ENCODE measurements at places on chromosomes 3 and 15.

DNA sequence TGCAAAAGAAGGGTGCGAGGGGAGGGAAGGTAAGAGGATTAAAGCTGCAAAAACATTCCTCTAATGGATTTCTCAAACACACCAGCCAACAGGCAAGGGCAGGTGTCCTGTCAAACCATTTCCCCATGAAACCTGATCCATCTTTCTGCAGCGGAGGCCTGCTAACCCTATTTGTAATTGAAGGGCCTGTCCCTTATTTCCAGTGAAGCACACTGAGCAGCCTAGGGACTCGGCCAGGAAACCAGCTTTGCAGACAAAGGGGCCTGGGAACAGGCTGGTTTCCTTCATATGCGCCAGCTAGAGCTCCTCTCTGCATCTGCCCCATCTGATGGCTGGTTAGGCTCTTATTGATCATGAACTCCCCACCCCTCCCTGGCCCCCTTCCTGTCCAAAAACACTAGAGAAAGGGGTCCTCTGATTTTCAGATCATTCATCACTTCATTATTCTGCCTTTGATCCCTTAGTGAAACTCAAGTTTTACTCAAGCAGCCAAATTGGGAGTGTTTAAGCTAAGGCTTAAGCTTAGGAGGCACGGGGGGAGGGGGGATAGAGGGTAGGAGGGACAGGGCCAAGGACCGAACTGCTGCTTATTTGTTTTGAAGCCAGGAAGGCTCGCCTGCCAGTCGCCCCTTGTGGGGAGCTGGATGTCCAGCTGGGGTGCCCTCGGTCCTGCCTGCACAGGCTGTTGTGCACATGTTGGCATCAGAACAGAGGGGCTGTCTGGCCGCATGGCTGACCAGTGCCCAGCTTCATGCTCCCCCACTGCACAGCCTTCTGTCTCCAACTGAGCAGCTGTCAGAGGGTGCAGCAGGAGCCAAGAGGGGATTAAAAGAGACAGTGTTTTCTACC lies 53.1 kb downstream of the BOC start:
- peak; percentile 8 for DNase-seq

DNA sequence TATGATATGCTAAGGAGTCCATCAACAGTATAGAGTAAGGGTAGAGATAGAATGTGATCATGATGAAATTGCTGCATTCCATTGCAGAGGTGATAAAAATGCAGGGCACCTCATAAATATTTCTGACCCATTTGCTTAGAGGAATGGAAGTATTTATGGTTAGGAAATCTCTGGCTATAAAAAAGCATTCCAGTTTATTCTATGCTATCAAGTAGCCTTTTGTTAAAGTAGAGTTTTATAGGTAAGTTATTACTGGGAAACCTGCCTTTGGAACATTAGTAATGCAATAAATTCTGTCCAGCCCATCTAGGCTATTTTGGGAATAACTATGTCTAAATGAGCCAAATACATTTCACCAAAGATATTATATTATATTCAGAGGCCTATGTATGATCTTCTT lies 19.8 kb upstream of the STRIT1 start:
- DNase-seq, result no peak

GRCh38 chr3:120410116-120410515 lies 40.7 kb downstream of the FSTL1 start:
- DNase-seq, result no peak

DNA sequence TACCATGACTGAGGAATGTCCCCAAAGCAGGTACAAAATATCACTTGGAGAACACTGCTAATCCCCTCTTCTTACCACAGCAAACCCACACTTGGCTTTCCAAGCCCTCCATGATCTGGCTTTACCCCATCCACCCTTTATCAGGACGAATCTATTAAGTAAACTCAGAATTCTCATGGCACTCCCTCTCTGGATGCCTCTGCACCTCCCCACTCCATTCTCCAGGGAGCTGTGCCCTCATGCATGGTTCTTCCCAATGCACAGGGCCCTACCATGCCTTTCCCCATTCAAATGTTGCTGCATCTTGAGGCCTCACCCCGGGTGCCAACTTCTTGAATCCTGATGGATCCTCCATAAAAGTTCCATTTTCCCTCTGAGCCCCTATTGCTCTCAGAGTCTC lies 2.3 kb downstream of the LYZL4 start:
- DNase-seq, result no peak

- DNase-seq, result no peak
Measured at GRCh38 chr15:39404767-39405181, 176.1 kb upstream of the THBS1 start.

- DNase-seq, result no peak
Measured at GRCh38 chr3:31449318-31449717, 83.4 kb upstream of the STT3B start.

GRCh38 chr3:74801924-74802323 lies 187.5 kb upstream of the CNTN3 start:
- DNase-seq, result no peak

GRCh38 chr3:187798126-187798525 lies 52.9 kb upstream of the BCL6 start:
- no peak for DNase-seq

- no peak for DNase-seq
Measured at GRCh38 chr3:188270423-188270972, 116.5 kb downstream of the LPP start.

DNA sequence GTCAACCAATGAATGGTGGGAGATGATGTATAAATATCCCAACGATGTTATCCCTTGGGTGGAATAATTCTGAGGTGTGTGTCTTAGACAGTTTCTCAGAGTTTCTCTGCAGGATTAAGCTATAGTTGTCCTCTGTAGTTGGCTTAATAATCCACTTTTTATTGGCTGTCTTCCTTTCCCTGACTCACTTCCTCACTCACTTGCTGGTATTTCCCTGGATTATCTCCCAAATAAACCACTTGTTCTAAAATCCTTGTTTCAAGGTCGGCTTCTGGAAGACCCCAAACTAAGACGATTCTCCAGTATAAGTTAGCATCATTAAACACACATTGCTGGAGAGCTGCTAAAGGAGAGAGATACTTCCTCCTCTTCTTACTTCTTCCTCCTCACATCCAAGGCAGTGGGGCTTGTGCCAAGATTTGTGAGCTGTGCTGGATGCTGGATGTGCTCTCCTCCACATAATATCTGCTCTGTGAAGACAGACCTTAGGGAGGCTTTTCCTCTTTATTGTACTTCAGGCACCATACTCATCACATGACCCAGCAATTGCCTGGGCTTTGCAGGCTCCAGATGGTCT lies 22.5 kb upstream of the ROPN1 start:
- DNase-seq, result no peak

DNA sequence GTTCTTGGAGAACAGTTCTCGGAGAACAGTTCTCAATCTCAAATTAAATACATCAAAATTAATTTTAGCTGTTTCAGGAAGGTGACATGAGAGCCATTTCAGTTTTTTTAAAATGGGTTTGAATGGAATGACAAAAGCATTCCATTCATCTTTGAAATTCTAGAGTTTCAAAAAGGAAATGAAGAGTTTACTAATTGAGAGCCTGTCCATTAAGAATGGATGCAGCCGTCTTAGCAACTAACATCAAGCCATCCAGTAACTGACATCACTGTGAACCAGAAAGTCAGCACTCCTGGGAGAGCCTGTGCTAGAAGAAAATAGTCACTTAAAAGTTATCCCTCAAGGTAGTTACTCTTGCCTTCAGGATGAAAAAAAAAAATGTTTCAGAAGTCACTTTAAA lies 47.0 kb upstream of the FSTL1 start:
- DNase-seq, result no peak

DNA sequence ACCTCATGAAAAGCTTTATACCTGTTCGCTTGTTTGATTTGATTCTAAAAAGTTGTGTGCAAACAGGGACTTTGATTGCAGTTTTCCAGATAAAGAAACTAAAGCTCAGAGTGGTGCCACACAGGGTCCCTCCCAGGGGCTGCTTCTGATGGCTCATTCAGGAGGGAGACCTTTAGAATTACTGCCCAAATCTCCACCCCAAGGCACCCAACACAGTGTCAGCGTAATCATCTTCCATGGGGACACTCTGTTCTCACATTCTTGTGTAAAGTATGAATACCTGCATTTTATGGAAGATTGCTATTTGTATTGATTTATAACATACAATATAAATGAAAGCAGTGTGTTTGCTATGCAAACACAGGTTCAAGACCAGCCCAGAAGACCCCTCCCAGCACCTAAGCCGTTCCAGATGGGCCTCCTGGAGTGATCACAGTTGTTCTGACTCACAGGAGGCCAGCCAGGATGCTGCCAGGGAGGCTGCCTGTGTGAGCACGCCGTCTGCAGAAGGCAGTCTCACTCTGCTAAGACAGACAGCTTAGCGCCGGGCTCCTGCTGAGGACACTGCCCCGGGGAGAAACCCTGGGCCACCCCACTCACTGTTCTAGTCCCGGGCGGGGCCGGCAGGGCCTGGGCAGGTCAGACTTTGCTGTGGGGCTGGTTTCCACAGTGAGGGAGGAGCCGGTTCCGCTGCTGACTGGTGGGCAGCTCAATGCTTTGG lies 185.6 kb downstream of the FAM43A start:
- DNase-seq, result no peak

- DNase-seq, result no peak
Measured at GRCh38 chr15:80924278-80924677, 65.3 kb downstream of the MESD start.

All from substantia nigra (tissue), 51 donors.